CD4-positive, alpha-beta T cell treated with Interleukin-10 for 1 hour (primary cell): ENCODE measurements at places on chromosomes 13 and 19.

DNA sequence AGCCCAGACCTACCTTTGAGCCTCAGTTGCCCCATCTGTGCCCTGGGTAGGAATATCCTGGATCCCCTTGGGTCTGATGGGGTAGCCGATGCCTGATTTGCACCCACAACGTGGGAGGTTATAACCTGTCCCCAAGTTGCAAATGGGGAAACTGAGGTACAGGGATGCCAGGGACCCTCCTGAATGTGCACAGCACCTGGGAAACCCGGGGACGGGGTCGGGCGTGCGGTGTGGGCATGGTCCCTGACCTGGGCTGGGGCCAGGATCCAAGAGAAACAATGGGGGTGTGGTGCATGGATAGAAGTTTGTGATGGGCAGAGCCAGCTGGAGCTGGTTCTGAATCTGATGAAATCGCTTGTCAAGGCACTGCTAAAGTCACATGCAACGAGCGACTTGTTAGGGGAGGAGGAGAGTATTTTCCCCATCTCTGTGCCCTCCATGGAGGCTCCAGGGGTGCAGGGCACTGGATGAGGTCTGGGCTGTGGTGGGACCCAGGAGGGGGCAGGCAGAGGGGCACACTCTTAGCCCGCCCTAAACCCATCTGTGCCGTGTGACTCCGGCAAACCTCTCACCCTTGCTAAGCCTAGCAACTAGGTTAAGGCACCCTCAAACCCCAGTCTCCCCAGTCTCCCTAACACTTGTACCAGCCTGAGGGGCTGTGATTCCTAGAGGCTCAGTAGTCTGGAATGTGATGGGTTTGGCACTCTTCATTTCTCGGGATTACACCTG lies 749 bp downstream of the GDF15 start:
- no peak for DNase-seq

DNA sequence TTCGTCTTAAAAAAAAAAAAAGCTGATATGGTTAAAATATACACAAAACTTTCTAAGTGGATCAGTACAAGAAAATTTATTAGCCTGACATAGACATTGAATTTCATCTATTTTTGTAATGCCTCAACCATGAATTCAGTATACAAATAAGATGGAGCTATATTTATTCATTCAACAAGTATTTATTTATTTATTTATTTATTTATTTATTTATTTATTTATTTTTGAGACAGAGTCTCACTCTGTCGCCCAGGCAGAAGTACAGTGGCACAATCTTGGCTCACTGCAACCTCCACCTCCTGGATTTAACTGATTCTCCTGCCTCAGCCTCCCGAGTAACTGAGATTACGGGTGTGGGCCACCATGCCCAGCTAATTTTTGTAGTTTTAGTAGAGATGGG lies 78.5 kb upstream of the GSX1 start:
- DNase-seq = no peak

DNA sequence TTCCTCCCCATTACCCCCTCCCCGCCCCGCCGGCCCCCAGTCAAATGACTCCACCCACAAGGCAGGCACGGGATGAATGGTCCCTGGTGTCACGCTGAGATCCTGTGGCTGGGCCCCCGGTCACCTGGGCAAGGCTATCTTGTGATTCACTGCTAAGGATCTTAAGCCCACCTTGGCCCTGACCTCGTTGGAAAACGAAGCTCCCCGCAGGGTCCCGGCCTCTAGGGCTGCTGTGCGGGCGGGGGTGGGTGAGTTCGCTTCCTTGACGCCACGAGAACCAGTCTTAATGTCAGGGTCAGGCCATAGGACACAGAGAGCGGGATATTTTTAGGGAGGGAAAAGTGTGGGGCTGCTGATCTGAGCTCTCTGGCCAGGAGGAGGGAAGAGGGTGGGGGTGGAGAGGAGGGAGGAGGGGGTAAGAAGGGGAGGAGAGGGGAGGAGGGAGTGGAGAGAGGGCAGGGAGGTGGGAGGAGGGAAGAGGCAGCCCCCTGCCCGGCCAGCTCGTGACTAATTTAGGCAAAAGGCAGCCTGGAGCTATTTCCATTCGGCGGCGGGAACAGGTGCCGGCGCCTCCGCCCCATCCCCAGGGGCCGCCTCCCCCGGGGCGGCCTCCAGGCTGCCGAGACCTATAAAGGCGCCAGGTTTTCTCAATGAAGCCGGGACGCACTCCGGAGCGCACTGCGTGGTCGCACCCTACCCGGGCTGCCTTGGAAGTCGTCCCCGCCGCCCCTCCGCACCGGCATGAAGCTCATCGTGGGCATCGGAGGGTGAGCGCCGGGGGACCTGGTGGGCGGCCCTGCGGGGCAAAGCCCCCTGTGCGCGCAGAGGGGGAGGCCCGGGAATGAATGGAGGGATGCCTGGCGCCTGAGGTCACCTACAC lies at the start of gene NMRK2:
Gene NMRK2, plus strand, starts transcription at position 139 of the 880 bp plus-strand sequence. Its CDS starts 603 bp downstream, at position 742.
- DNase-seq = no peak

DNA sequence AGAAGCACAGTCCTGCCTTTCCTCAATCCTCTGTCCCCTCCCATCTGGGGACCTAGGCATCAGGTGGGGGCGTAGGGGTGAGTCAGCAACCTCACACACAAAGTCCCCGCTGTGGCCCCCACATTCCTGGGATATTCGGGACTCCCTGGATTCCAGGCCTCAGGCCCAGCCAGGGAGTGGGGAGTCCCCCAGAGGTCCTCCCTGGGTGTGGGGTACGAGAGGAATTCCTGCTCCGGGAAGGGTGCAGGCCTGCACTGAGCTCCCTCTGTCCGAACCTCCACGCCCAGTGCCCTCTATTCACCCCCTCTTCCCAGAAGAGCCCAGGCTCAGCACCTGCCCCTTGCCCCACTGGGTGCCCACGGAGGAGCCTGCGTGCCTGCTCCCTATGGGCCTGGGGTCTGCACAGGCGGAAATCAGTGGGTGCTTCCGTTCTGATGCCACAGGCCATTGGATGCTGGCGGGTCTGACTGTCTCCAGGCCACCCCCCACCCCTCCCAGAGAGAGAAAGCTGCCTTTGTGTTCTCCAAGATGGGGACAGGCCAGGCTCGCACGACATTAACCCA lies 3.4 kb downstream of the CADM4 start:
- no peak for DNase-seq

DNA sequence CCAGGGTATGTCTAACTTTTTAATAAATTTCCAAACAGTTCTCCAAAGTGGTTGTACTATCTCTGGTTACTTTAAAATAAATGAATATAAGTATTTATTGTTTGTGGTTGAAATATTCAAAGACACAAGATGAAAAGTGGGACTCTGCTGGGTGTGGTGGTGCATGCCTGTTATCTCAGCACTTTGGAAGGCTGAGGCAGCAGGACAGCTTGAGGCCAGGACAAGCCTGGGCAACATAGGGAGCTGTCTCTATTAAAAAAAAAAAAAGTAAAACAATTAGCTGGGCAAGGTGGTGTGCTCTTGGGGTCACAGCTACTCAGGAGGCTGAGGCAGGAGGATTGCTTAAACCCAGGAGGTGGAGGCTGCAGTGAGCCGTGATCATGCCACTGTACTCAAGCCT lies 10.4 kb downstream of the PNMA8A start:
- no peak for DNase-seq

DNA sequence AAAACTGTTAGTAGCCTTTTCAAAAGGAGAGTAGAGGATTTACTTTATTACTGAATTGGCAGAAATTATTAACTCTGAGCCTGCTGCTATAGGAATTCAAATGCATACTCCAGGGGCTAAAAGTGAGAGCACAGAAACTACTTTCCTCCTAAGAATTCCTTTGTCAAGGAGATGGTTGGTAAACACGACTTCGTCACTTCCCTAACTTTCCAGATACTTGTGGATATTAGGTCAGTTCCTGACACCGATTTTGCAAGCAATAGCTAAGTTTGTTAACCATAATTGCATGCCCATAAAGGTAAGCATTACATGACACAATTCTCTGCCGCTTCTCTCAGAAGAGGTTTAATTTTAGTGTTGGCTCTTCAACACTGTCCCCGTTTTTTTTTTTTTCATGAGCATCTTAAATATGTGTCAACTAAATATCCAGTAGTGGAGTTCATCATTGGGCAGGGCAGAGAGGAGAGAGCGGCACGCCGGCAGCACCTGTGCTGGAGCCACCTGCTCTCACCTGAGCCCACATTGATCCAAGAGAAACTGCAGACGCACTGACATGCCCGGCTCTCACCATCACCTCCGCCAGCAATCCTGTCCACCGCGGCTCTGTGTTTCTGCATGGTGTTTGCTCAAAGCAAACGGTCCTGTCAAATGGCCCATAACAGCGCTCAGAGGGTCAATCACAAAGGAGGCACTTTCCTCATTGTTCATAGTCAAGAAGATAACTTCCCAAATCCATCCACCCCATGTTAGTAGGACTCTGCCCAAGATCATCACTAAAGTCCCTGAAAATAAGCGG lies 2.6 kb downstream of the MED26 start:
- no peak for DNase-seq

- DNase-seq = no peak
Measured at GRCh38 chr19:56765137-56765536, 75.4 kb downstream of the PEG3 start.
